ENCODE measurements at places on chromosomes 5 and 9.

GRCh38 chr9:17597977-17598376 lies 19.1 kb downstream of the SH3GL2 start:
- no peak for DNase-seq

- DNase-seq, result no peak
Observed at GRCh38 chr9:79061752-79062616, 509.8 kb upstream of the TLE4 start.

DNA sequence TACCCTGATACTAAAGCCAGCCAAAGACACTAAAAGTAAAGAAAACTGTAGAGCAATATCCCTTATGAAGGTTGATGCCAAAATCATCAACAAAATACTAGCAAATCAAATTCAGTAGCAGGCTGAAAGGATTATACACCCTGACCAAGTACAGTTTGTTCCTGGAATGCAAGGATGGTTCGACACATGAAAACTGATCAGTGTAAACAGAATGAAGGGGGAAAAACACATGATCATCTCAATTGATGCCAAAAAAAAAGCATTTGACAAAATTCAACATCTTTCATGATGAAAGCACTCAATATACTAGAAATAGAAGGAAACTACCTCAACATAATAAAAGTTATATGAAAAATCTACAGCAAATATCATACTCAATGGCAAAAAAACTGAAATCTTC lies 43.5 kb upstream of the LRRC14B start:
- DNase-seq, result no peak

- no peak for DNase-seq
Observed at GRCh38 chr5:116953251-116953930, 378.8 kb upstream of the SEMA6A start.

- no peak for DNase-seq
Observed at GRCh38 chr9:96442491-96442890, 7.5 kb upstream of the HABP4 start.

DNA sequence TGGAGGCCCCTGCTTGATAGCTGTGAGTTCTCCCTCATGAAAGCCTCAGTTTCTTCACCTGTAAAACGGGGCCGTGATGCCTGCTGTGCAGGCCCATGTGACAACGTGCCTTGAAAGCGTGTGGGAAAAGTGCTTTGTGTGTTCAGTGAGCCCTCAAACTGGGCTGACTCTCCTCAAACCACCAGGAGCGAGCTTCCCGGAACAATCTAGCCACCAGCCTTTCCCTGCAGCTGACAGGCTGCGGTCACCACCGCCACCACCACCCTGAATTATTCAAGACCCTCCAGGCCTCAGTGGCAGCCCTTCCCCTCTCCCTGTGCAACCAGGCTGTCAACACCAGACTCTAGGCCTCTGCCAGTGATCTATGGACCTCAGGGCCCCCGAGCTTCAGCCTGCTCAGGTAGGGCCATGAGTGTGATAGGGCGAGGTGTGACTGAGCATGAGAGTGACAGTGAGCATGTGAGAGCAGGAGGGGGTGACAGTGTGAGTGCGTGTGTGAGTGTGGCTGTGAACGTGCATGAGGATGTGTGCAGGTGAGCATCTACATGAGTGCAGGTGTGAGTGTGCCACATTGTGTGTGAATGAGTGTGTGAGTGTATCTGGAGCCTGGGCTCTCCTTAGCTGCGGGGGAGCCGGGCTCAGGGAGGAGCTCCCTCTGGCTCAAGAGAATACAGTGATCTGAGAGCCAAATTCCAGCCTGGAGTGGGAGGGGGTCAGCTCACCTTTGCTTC lies 53.3 kb upstream of the PSD2 start:
- no peak for DNase-seq

DNA sequence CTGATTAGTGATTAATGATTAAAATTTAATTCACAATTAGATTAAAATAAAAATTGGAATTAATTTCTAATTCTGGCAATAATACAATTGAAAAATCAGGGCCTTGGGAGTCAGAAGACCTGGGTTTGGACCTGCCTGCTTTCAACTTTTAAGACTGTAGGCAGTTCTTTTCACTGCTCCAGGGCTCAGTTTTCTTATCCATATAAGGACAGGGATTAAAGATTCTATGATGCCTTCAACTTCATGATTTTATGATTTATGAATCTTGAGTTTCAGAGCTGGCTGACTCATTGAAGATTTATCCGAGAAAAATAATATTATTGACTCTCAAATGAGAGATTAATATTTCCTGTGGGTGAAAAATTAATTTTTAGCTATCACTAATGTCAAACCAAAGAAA lies 208.6 kb upstream of the ANKH start:
- DNase-seq, result no peak

GRCh38 chr9:129162497-129163197 lies 15.4 kb downstream of the IER5L start:
- no peak for DNase-seq

GRCh38 chr5:13985731-13986418 lies 41.4 kb upstream of the DNAH5 start:
- no peak for DNase-seq

- no peak for DNase-seq
Observed at GRCh38 chr5:59757442-59757841, 136.1 kb downstream of the PDE4D start.

GRCh38 chr5:137470111-137470920 lies 28.8 kb downstream of the SPOCK1 start:
- no peak for DNase-seq

GRCh38 chr5:162128117-162128516 lies 60.5 kb downstream of the GABRG2 start:
- DNase-seq, result no peak

DNA sequence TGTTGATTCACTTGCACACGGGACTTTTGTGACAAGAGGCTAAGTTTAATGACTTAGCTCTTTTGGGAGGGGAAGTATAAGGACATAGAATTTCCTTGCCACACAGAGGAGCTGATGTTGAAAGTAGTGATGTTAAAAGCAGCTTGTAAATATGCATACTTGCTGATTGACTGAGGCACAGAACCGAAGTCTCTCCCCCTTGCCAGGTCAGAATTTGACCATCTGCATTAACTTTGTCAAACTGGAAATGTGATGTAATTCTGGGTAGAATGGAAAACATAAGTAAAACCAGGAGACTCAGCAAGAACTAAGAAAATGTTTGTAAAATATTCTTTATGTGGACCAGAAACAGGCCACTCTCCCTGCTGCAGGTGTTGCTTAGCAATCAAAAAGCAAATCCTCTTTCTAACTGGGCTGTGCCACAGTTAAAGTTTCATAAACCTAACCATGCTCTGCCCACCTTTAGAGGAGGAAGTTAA lies 284.2 kb downstream of the NR3C1 start:
- no peak for DNase-seq
